Heart right ventricle (tissue), 16 donors: ENCODE measurements at places on chromosomes 3 and 15.

- peak; percentile 75 for DNase-seq
These were observed 7.1 kb downstream of the CPN2 start for GRCh38 chr3:194344012-194344411.

GRCh38 chr3:127639173-127640041 lies 10.4 kb downstream of the PODXL2 start:
- DNase-seq: no peak

DNA sequence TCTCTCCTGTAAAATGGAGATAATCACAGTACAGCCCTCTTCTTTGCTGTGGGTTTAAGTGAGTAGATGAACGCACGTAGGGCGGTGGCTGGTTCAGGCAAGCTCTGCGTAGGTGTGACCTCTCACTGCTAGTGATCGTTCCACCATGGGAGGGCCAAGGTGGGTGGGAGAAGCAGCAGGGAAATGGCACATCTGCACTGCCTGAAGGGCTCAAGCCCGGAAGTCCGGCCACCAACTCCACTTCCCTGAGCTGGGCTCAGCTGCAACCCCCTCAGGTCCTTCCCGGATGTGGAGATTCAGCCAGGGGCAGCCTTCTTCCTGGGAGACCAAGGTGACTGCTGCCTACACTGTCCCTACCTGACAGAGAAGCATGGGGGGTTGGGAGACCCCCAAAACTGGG lies 102.9 kb downstream of the ADCY5 start:
- no peak for DNase-seq

DNA sequence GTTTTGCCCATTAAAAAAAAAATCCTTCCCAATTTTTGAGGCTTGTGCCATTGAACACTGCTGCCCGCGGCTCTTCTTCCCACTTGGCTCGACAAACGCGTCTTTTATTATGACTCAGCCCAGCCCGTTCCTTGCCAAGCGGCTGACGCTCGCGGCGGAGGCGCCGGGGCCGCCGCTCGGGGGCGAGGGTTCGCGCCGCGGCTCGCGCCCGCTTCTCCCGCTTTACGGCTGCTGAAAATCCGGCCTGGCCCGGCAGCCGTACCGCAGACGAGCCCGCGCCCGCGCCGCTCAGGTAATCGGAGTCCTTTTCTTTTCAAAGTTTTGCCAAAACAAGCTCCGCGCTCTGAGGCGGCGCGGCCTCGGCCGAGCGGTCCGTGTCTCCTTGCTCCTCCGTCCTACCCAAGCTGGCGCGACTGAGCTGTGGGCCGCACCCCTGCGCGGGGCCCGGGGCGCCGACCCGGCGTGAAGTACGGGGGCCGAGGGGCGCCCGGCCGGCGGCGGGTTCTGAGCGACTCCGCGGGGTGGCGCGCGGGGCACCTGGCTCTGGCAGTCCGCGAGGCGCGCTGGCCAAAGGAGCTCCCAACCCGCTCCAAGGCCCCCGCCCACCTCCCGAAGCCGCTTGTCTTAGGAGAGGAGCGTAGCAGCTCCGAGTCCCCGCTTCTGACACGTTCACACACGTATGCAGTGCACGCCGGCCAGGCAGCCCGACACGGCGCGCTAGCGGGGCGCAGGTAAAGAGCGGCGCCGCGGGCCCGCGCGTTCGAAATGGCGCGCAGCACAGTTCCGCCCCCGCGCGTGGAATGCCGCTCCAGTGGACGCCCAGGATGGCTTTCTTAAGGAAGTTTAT lies 418.2 kb upstream of the NAALADL2 start:
- peak; percentile 85 for DNase-seq

GRCh38 chr15:66001717-66002426 lies 132.6 kb downstream of the RAB11A start:
- DNase-seq: no peak

DNA sequence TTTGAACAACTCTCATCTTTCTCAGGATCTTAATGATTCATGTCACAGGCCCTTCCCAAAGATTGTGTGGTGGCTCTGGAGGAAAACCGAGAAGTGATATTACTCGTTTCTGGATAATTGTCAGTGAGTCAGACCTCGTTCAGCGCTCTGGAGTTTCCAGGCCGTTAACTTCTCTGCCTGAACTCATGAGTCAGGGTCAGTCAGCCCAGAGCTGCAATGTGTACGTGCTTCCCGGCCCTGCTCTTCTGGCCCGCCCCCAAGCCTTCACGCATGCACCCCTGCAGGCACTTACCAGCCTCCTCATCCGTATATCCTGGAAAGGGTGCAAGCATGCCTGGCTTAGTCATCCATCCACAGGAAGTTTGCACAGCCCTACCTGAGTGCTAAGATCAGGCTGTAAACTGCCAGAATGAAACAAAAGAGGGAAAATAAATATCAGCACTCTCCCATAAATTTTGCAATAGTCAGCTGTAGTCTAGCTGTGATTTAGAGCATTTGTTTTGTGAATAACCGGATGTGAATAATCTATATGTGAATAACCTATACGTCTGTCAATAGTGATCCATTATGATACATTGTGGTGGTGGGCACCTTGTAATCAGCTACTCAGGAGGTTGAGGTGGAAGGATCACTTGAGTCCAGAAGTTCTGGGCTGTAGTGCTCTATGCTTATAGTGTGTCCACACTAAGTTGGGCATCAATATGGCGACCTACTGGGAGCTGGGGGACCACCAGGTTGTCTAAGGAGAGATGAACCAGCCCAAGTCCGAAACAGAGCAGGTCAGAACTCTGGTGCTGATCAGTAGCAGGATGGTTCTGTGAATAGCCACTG lies 35.3 kb upstream of the SEMA4B start:
- DNase-seq: peak; percentile 31
